ENCODE measurements at places on chromosomes 11 and 22.

DNA sequence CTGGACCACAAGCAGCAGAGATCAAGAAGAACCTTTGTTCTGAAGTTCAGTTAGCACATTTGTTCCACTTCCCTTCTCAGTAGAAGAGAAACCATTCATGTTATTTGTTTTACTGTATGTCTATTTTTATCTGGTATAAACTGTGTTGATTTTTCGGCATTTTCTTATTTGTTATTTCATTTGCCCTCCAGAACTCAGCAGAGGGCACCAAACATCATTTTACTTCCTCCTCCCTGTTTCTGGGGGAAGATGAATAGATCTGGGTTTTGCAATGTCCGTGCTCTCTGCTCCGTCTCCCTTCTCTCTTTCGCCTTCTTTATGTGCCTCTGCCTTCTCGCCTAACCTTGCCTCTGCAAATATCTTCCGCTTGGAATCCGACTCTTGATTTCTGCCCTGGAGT lies 366.9 kb downstream of the NTM start:
- DNase-seq: no peak

DNA sequence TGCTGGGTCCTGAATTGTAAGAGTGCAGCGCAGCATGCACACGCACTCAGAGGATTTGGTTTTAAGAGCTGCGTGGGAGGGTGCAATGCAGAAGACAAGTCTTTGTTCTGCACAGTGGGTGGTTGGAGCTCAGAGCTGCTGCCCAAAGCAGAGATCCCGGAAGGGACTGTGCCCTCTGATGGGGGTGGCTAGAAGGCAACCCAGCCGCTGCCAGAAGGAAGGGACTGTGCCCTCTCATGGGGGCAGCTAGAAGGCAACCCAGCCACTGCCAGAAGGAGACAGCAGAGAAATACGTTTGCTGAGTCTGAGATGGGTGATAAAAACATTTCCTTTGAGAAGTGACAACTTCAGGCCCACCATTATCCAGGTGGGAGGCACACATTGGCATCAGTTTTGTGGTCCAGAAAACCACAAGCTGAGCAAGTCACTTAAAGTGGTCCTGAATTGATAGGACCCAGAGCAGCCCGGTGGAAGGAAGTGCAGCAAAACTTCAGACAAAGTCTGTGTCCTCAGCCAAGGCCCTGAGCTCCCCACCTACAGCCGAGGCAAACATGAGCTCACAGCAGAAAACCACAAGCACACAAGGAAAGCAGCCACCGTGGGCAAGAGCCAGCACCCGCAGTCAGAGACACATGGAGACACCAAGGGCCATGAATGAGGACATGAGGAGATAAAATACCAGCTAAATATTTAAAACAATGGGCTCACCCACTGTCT lies 4.3 kb downstream of the KRTAP5-6 start:
- no peak for DNase-seq

DNA sequence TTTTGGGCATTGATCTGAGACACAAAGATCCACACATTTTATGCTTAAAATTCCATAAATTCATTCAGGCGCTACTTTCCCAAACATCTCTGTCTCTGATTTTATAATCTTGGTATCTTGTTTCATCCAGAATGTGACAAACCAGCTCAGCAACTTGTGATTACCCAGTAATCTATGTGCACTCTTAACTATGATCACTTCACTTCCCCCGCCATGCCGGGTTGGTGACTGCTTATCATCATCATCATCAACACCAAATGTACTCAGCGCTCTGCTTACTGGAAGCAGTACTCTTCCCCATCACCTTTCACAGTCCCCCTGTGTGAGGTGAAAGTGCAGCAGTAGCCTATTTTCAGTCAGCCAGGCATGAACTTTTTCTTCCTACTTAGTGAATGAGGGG lies 15.2 kb upstream of the MMP7 start:
- DNase-seq: no peak

GRCh38 chr11:97683733-97684132 lies 1293.9 kb downstream of the JRKL start:
- DNase-seq: no peak

- DNase-seq: no peak
Observed at GRCh38 chr11:375065-376025, 6.0 kb downstream of the B4GALNT4 start.

DNA sequence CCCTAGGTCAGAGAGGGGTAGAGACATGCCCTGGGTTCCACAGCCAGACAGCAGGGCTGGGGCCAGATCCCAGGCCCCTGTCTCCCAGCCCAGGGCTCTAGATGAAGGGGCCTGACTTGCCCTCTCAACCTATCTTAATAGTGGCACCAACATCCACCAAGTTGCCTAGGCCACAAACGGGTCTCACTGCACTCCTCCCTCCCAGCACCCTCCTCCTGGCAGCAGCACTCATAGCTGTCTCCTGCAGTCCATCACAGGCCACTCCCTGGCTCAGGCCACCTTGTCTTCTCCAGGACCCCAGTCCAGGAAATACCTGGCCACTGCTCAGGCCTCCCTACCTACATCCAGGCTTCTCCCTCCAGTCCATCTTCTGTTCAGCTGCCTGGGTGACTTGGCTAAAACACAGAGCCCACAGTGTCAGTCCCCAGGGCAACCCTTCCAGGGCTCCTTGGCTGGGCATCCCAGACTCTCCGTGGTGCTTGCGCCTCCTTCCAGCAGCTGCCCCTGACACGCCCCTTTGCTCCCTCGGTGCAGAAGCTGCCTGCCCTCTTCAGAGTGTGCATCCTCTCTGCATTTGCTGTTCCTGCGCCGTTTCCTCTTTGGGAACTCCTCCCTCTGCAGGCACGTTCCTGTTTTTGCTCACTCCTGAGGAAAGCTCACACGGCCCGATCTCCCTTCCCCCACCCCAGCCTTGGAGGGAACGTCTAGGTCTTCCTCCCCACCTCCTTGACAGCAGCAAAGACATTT lies 40.5 kb downstream of the LRRC32 start:
- no peak for DNase-seq

DNA sequence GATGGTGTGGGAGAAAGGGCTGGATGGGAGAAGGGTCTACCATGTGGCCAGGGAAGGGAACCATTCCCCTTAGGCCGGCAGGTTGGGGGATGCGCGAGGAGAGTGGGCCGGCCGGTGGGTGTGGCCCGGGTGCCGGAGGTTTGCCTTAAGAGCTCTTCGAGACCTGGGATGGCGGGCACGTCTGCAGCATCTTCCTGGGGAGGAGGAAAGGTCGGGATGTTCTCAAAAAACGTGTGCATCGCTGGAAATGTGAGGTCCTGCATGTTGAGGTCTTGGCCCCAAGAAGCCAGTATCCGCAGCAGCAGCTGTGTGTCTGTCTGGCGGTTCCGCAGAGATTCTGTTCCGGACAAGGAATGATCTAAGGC lies 1.4 kb downstream of the NAV2 start:
- DNase-seq: no peak

DNA sequence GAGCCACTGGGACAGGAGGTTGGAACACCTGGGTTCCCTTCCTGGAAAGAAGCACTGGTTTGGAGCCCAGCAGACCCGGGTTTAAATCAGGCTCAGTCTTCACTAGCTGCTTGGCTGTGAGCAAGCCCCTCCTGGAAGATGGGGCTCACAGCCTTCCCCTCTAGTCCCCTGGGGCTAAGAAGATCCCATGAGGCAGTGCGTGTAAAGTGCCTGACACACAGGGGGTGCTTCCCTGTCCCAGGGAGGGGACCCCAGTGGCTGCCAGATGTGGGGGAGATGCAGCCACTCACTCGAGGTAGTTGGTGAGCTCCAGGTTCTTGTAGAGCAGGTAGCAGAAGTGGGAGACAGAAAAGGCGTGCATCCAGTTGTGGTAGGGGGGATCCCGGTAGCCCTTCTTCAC lies 93.2 kb downstream of the PDE2A start:
- no peak for DNase-seq

DNA sequence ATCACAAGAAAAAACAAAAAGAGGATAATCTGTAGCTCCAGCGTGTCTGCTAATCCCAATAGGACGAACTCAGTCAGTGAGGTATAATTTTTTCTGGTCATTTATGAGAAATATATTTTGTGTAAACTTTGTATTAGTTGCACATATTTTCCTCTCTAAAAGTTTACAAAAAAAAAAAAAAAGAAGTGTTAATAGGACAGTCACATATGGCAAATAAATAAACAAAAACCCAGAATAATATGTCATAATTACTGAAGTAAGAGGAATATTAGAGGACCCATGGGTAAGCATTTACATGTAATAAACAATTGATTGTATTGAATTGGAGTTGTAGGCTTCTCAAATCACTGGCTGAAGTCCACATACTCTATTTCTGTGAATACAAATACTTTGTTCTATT lies at the start of gene OR5F1:
Gene OR5F1, minus strand, starts transcription at position 101 of the 400 bp plus-strand sequence. Its CDS starts 0 bp downstream, at position 101.
- no peak for DNase-seq

Measured in GM12864 (cell line).